ENCODE measurements at places on chromosomes 5 and 9.

DNA sequence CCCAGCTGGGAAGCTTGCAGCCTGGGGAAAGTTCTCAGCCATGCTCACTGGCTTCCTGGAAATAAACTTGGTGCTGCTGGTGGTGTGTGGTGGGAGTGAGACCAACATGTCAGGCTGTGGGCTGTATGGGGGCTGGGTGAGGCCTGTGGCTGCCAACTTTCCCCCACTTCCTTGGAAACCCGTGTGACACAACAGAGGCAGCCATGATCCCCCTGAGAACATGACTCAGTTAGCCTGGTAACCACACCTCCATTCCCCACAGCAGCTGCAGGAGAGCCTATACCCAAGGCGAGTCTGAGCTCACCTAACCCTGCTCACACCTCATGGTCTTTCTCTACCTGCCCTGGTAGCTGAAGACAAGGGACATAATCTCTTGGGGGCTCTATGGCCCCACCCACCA, 72.7 kb upstream of the RGMB start:
- no peak for DNase-seq

DNA sequence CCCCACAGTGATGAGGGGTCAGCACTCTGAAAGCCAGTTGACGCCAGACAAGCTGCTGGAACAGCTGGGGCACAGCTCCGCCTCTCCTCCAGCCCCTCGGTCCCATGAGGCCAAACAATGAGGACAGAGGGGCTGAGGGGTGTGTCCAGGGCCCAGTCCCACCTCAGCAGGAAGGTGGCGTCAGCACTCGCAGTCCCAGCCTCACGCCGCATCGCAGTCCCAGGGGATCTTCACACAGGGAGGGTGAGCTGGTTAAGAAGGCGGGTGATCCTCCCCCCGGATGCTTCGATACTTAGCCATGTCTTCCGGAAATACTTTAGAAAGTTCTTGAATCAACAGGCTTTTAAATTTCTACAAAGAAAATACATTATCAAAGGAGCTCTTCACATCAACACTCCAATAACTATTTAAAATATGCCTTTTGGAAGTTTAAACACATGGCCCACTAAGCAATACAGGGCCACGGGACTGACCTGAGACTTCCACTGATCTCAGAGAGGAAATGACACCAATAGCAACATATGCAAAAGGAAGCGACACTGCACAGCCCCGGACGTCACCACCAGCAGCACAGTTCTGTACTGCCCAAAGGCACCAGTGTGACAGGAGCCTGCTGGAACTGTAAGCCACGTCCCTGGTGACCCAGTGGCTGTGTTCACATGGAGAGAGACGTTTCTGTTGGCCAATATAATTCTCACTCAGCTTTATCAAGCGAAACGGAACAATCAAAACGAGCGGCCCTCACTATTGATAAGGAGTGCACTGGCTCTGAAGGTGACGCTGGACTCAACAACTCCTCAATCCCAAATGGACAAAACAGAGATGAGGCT, 5.9 kb downstream of the MED10 start:
- no peak for DNase-seq

GRCh38 chr9:129701549-129701948, 36.1 kb downstream of the PRRX2 start:
- no peak for DNase-seq

GRCh38 chr9:113488490-113488889, 25.0 kb downstream of the RGS3 start:
- DNase-seq: no peak

DNA sequence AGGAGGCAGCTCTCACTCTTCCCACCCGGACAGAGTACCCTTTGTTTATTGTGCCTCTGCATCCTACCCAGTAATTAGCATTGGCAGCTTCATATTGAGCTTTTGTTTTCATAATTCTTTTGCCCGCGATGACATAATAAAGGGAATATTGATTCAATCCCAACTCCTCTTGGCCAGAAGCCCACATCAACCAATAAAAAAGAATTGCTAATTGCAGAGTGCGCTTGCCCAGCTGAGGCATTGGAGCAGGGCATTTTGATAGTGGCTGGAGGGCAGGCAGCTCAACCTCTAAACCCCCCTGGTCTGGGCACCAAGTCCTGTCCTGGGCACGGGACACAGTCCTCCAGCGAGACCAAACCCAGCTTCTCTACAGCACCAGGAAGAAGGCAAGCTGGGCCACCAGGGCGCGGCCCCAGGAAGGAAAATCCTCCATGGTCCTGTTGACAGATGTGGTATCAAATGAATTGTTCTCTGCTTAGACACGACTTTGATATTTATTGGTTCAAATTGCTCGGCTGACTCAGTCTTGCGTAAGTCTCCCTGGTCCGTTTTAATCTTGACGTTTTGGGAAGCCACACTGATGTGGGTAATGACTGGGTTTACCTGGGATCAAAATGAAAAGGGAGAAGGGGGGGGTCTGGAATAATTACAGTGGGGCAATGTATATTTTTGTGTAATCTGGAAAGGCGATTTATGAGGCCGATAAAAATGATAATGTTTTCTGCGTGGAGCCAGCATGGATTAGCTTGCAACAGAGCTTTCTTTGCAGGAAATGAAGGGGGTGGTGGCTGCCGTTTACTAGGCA, 220.7 kb upstream of the MSX2 start:
- no peak for DNase-seq

- DNase-seq: no peak
These were observed 15.1 kb downstream of the TLR4 start for GRCh38 chr9:117719161-117719920.
